ENCODE measurements at places on chromosomes 4 and X.

GRCh38 chr4:57658188-57658587 lies 548.0 kb upstream of the IGFBP7 start:
- DNase-seq: no peak

GRCh38 chr4:616911-617643 lies 8.3 kb upstream of the PDE6B start:
- DNase-seq: no peak

GRCh38 chrX:14837155-14837554 lies 35.7 kb downstream of the FANCB start:
- no peak for DNase-seq

GRCh38 chr4:86558797-86559196 lies 35.3 kb upstream of the PTPN13 start:
- DNase-seq: no peak

- DNase-seq: no peak
Observed at GRCh38 chr4:186633844-186634243, 78.5 kb upstream of the MTNR1A start.

DNA sequence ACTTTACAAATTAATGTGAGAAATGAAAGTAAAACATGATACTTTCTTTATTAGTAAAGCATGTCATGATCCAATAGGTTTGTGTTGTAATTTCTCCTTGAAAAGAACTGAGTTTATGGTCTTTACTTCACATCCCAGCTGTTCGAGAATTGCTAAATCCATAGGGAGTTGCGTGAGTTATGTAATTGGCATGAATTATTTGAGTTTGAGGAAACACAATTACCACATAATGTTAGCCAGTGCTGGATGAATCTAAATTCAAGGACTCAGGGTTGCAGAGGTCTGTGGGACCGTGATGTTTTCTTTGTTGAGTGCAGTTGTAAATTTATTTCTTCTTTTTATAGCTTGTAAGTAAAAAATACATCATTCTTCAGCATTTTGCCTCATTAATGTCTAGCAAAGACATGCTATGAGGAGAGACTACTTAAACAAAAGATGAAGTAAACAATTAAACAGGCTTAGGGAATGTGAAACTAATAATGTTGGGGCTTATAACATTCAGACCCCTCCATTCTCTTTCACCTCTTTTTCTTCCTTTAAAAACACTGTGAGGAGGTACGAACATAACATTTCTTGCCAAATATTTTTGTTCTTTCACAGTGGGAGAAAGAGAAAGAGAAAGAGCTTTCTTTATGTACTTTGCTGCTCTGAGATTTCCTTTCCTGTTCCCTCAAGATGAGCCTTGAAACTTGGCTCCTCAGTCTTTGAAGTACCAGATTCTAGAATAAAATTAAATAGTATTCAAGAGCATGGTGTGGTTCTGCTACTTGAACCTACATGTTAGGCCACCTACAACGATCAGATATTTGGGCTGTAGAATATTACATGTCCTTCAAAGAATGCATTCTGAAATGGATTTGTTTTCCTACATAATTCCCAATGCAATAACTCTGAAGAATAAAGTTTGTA lies 159.6 kb upstream of the ANK2 start:
- no peak for DNase-seq

- DNase-seq: no peak
Observed at GRCh38 chrX:72006461-72006860, 95.8 kb downstream of the NHSL2 start.

- no peak for DNase-seq
Observed at GRCh38 chr4:99826016-99826415, 9.4 kb downstream of the DAPP1 start.

DNA sequence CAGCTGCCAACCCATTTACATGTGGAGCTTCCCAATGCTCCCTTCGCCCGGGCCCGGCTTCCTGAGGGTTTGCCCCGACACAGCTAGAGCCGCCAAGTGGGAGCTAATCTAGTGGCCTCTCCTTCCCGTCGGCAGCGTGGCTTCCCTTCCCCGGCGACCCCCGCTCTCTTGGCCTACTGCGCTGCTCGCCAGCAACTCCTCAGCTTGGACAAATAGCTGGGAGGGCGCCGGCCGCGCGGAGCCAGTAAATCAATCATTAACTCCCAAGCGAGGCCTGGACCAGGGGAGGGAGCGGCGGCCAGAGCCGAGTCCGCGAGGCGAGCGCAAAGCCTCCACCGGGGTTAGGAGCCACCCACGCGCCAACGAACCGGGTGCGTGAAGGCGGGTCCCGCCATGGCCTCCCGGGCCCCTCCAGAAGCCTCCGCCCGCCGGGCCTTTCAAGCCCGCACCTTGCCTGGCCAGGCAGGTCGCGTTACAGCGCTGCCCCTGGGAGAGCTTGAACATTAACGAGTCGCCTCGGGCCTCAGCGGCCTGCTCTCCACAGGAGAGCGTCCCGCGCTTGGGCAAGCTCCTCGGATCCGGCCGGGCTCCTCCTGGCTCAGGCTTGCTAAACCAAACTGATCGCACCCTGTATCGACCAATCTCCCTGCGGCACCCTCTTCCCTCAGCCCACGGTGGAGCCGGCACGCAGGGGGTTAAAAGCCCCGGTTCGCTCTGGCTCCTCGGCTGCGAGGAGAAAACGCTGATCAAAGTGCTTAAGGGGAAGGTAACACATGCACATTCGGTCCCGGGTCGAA lies 10.6 kb upstream of the BCOR start:
- no peak for DNase-seq

DNA sequence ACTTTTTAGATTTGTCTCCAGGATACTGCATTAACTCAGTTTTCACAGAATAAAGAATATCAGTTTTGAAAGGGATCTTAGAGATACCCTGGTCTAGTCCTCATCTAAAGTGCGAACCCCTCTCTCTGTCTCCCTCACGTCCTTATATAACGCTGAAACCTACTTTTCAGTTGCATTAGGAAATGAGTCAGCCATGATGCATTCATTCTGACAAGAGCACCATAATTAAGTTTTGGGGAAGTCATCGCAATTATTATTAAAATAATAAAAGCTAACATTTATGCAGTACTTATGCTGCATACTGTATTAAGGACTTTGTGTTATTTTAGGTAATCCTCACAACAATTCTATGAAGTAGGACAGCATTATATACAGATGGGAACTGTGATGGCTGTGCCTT lies 116.1 kb downstream of the REELD1 start:
- DNase-seq: no peak

GRCh38 chr4:8777320-8778196 lies 94.1 kb downstream of the HMX1 start:
- no peak for DNase-seq

GRCh38 chr4:87390551-87390890 lies 467 bp downstream of the HSD17B11 start:
- no peak for DNase-seq

DNA sequence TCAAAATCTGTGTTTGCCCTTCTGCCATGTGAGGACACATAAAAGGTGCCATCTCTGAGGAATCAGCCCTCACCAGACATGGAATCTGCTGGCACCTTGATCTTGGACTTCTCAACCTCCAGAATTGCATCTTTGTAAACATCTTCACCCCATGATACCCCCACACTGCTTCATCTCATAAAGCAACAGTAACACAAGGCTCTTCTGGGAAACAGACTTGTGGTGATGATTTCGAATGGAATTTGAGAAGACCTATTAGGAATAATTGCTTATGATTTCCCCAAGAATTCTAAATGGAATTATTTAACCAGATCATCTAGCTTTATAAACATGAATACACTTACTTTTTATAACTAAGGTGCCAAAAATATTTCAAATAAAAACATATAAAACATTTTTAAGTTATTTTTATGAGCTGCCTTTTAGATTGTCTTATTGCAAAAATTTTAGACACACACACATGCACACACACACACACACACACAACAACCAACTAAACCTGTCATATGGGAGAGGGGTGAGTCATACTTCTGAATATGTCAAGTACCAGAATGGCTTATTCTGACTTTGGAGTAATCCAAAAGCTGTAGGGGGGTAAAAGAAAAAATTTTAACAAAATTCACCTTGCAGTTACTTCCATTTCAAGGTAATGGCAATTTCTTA lies 82.0 kb downstream of the USP46 start:
- DNase-seq: no peak

DNA sequence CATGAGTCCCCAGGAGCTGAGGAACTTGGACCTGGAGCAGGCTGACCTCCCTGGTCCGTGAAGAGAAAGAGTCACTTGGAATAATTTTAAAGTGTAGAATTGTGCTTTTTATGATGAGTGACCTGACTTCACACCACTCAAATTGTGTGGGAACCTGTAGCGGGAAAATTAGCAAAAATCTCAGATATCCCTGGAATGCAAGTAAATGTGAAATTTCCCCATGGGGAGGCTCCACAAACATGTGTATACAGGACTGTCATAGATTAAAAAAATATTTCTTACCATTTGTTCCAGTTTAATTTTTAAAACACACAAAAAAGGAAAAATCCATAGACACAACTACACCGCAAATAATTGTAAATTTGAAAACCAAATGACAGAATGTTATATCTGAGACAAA lies 1079.6 kb upstream of the PABPC4L start:
- DNase-seq: no peak

DNA sequence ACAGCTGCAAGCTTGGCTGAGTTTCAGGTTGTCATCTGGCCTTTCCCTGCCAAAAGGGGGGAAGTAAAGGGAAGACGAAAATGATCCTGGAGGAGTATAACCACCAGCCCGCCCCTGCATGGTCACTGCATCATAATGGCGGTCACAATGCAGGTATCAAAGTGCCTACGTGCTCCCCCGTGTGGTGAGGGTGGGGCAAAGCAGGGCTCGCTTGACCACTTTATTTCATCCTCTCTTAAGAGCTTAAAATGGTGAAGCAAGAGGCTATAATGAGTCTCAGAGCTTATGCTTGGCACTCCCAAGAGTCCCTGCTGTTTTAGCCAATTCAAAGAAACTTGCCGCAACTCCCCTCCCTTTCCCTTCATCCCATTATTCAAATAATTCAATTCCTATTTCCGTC lies 105.6 kb downstream of the APOOL start:
- DNase-seq: no peak

DNA sequence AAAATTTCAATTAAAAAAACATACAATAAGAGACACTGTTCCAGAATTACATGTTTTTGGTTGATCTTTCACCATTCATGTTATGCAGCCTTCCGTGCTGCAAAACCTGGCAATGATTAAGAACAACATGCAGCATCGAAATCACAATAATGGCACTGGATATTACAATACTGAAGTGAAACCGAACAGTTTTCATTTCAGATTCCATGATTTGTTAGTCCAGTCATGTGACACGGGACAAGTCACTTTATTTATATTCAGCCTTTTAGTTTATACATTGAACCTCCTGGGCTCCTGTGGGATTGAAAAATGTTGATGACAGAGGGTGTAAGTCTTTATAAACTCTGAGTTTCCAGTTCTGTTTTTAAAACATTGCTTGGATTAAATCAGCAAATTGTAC lies 142.5 kb upstream of the TTC29 start:
- no peak for DNase-seq

DNA sequence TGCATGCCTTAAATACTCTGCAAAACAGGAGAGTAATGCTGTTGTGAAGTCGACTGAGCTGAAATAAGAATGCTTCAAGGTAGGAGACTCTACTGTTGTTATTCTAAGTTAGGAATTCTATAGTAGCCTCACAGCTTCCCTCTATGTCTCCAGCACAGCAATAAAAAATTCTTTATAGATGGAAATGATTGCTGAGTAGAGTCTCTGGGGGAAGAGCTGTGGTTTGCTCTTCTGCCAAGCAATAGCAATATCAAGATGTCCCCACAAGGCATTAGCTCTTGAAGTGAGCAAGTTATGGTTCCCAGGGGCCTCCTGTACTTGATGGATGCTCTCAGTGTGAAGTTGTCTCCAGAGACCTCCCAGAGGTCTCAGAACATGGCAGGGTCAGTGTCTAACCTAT lies 880.6 kb upstream of the FRG1 start:
- no peak for DNase-seq

- DNase-seq: no peak
Observed at GRCh38 chrX:23134136-23134535, 134.4 kb downstream of the DDX53 start.

GRCh38 chr4:160319221-160319867 lies 1216.5 kb downstream of the RAPGEF2 start:
- DNase-seq: no peak

DNA sequence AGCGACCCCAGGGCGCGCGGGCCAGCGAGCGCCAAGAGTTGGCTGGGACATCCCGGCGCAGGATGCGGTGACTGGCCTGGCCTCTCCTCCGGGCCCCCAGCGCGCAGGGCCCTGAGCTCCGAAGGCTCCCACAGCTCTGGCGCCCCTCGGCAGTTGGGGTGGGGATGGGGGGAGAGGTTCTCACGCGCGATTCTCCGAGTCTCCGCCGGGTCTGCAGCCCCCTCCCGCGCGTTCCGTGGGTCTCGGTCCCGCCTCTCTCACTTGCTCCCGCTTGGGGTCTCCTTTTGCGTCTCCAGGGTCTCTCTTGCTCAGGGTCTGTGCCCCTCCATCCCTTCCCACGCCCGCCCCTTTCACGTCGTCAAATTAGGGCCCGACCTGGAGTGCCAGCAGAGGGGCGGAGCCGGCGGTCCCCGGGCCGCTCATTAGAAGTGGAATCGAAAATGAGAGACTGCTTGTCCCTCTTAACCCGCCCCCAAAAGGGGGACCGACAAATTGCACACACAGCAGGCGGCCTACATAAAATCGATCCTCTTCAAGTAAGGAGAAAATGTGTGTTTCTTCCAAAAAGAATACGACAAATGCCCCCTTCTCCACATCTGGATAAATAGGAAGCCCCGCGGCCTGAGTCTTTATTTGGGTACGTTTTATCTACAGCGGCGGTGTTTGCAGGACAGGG lies 877 bp upstream of the NKX1-1 start:
- no peak for DNase-seq

GRCh38 chr4:173802662-173803022 lies 272.6 kb upstream of the HAND2 start:
- DNase-seq: no peak

DNA sequence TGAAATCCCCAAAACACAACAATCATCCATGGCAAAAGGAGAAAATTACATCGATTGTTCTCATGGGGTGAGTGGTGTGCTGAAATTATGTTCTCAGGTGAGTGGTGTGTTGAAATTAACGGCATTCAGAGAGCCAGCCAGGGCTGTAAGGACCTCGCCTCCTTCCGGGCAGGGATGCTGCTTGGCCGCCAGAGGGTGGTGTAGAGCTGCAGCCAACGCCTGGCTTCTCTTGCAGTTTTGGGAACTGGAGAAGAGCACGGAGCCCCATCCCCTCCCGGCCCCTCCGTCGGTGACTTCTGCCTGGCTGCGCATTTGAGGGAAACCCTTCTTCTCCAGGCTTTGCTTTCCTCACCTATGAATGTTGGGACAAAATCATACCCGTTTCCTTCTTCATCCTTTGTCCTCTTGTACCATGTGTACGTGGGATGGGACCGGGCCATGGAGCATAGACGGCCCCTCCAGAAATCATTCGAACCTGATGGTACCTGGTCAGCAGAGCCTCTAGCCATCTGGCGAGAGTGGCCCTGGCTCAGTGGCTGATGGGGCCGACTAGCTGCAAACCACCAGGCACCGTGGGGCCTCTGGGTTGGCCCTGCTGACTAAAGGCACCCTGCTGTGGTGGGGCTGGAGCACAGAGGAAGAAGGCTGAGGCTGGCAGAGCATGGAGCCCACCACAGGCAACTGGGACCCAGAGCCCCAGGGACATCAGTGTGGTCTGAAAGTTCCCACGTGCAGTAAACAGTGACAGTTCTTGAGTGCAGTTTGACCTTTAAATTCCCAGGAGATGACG lies 28.4 kb downstream of the TRMT44 start:
- DNase-seq: peak; percentile 35

- no peak for DNase-seq
Observed at GRCh38 chr4:66572949-66573348, 902.7 kb upstream of the EPHA5 start.

All from CD4-positive, alpha-beta memory T cell (primary cell).